ENCODE measurements at places on chromosomes 6 and 20. TPM values are rescaled to one million over a fixed set of nuclear protein-coding genes. Genes with fewer than 3 reads are reported as not detected.

DNA sequence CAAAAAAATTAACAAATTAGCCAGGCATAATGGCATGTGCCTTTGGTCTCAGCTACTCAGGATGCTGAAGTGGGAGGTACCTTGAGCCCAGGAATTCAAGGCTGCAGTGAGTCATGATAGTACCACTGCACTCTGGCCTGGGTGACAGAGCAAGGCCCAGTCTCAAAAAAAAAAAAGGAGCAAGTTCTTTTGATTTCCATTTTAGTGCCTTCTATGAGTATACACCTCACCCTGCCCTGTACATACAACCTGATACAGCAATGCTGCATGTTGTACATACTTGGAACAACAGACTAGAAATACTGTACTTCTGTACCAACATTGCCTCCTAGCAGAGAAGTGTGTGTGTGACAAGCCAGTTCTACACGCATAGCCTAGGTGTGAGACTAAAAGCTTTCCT lies 97.3 kb upstream of the CARMIL1 start:
- no peak for DNase-seq

GRCh38 chr6:63530182-63530581 lies 42.1 kb upstream of the LOC128125822 start:
- DNase-seq = no peak

DNA sequence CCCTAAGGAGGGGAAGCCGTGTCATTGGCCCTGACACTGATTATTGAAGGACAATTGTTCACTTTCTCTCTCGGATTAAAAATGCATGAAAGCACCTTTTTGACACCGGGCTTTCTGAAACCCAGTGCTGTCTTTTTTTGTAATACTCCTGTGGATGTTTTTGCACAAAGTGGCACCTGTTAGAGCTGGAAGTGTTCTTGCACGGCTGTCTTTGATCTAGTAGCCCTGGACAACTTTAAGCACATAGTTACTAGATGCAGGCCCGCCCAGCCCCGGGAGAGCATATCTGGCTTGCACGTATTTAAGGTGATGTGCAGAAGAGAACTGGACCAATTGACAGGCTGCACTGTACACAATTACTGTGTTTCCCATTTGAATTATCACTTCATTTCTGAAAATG lies 72.6 kb downstream of the ARID1B start:
- no peak for DNase-seq

GRCh38 chr20:48723308-48724264 lies 104.2 kb downstream of the PREX1 start:
- no peak for DNase-seq

- no peak for DNase-seq
Measured at GRCh38 chr6:25417046-25417605, 138.0 kb downstream of the CARMIL1 start.

DNA sequence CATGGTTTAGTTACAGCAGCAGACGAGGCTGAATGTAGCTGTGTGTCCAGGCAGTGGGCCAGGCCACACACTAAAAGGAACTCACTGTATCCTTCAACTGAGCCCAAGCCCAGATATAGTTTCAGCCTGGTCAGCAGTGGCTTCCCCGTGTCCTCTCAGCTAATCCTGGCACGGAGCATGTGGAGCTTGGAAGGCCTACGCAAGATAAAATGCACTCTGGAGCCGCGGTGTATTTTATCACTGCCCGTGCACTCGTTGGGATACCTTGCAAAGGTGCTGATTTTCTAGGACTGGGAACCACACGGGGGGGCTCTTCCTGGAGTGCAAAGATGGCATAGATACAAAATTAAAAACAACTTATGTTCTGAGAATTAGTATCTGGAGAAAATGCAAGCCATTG lies 48.4 kb upstream of the IYD start:
- DNase-seq = no peak

- peak; percentile 28 for DNase-seq
Measured at GRCh38 chr20:38863024-38863851, 57.7 kb downstream of the PPP1R16B start.

DNA sequence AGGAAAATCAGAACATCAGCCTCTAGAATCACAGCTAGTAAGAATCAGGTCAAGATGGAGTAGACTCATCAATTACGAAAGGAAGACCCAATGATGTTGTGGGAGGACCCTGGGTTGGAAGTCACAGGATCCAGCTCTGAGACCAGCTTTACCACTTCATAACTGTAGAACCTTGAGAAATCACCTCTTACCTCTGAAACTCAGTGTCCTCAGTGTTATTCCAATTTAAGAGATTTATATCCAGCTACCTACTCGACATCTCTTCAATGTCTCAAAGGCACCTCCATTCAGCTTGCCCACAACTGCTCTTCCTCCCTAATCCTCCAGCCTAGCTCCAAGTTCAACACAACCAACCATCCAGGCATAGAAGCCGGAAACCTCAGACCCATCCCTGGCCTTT lies 16.3 kb downstream of the MRPL14 start:
- no peak for DNase-seq

DNA sequence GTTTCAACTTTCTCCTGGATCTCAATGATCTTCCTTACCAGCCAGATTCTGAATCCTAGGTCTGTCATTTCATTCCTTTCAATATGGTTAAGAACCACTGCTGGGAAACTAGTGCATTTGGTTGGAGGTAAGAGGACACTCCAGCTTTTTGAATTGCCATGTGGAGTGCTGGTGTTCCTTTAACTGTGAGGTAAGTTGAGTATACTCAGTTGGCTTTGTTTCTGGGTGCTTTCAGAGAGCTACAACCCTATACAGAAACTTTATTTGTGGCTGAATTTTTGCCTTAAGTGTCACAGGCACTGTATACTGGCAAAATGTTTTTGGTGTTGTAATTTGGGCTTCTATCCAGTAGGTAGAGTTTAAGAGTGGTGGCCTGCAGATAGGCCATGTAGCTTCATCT lies 175.8 kb downstream of the TBC1D32 start:
- DNase-seq = no peak

DNA sequence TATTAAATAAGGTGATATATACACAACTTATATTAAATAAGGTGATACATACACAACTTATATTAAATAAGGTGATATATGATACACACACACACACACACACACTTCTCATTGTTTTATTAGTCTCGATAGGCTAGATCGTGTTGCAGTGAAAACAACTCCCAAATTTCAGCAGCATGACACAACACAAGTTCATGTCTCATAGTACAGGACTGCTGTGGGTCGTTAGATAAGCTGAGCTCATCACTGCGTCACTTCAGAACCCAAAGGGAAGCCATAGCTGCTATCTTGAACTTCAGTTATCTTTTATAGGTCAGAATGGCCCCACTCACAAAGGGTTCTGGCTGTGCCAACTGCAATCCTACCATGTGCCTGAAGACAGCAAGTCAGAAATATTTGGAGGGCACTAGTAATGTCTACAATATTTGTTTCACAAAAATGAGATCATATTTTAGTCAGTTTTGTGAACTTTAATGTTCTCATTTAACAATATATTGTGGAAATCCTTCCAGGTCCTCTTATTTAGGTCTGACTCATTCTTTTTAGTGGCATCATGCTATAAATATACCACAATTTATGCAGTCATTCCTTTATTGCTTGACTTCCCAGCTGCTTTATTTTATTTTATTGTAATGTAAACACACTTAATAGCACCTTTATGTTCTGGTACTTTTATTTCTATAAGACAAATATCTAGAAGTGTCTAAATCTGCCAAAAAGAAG lies 290.2 kb downstream of the PHACTR1 start:
- no peak for DNase-seq

DNA sequence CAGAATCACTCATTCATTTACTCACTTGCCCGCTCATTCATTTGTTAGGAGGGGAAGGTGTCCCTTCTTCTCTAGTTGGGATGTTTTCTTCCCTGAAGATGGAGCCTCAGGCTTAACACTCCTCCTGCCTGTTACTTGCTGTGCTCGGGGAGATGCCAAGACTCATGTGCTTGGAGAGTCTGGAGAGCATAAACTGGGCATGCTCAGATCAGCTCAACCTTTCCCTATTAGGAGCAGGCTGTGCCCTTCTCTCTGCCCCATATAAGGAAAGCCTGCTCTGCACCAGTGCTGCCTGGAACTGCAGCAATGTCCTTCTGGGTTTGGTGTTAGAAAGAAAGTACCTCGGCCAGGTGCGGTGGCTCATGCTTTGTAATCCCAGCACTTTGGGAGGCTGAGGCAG lies 18.0 kb upstream of the UBE2V1 start:
- no peak for DNase-seq

- no peak for DNase-seq
Measured at GRCh38 chr6:125314009-125314581, 12.3 kb upstream of the HDDC2 start.

Gene TRIM40
- polyA plus RNA-seq = not detected

Gene TRIM10
- not detected for polyA plus RNA-seq

Gene KCNK16
- not detected for polyA plus RNA-seq

Gene ENPP4
- polyA plus RNA-seq = 5.1 TPM

Gene GABRR2
- not detected for polyA plus RNA-seq

Gene RIPPLY2
- not detected for polyA plus RNA-seq

Gene SLC25A27
- polyA plus RNA-seq = not detected

Gene CLIC5
- 0.29 TPM for polyA plus RNA-seq

Gene CMTR1
- polyA plus RNA-seq = 19.2 TPM
